Activated gamma-delta T cell treated with anti-CD3 and anti-CD28 coated beads, Interleukin-2, amount 50 U/mL, for 16 hours (primary cell): ENCODE measurements at places on chromosomes 6 and 20.

- DNase-seq = no peak
These were observed 11.9 kb downstream of the SULF2 start for GRCh38 chr20:47773371-47773786.

- no peak for DNase-seq
These were observed 212.0 kb upstream of the SSTR4 start for GRCh38 chr20:22823119-22823518.

GRCh38 chr6:79031821-79032590, 46.0 kb downstream of the PHIP start:
- DNase-seq = no peak

DNA sequence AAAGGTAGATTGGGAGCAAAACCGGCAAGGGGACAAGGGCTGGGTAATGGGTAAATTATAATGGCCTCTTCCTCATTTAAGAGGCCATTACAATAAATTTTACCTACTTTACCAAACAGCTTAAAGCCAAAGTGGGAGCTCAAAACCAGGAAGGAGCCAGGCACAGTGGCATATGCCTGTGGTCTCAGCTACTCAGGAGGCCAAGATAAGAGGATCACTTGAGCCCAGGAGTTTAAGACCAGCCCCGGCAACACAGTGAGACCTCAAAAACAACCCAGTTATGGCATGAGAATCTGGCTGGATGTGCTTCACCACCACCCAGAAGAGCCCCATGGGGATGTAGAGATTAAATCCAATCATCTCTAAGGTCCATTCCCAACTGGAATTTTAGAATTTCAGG, 52.9 kb upstream of the TAF8 start:
- DNase-seq = no peak

DNA sequence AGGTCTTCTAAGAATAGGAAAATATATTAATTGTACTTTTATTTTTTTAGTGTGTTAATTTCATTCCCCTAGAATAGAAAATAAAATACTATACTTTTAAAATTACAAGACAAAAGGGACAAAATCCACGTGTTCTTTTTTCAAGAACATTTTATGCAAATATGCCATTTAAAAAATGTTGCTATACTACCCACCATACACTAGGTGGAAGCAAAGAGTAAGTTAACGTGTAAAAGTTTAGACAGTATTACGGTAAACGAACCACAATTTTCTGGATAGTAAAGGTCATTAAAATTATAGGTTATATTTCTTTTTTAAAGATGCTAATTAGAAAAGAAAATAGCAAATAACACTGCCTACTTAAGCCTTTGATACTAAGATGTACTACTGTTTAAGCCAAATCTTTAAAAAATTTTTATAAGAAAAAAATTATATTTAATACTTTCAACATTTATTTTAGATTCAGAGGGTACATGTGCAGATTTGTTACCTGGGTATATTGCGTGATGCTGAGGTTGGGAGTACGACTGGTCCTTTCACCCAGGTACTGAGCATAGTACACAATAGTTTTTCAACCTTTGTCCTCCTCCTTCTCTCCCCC, 287.6 kb downstream of the PHF3 start:
- no peak for DNase-seq

DNA sequence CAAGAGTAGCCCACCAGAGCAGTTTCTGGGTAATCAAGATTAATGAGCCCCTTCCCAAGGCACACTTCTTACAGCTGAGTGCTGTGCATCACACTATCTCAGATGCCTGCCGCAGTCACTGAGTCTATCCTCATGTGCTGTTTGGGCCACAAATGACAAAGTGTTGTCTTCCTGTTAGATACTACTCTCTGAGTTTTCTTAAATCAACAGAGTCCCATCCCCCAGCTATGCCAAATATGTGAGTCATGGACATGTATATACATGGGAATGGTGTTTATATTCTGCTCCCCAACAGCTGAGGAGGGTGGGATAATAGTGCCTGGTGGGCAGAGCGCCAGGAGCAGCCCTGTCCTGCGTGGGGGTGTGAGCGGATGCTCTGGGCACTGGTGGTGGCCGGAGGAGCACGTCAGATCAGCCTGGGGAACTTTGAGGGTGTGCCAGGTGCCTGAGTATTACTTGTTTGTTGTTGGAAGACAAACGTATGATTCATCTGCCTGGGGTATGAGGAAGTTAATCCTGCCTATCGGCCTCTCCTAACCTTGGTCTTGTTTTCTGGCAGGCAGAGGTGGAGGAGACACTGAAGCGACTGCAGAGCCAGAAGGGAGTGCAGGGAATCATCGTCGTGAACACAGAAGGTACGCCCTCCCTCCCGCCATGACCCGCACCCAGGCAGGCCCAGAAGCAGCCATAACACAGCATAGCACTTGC, 9.6 kb downstream of the DYNLRB1 start:
- DNase-seq = no peak

GRCh38 chr20:1287787-1288569, 21.9 kb downstream of the SNPH start:
- DNase-seq = no peak
